Immature natural killer cell (primary cell): ENCODE measurements at places on chromosomes 4 and X.

DNA sequence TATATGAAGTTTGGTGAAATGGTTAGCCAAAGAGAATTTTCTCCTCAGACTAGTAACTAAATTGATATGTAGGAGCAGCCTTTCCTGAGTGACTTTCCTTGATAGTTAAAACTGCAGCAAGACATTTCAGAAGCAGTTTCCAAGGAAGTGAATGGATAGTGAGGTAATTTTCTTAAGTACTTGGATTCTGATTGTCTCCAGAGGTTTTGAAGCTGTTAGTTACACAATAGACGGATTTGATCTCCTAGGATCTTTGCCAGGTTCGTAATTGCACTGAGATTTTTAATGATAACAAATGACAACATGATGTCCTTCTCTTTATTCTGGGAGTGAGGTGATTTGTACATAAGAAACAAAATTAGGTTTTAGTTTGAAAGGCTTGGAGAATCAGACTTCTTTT lies 29.2 kb downstream of the PRRG1 start:
- no peak for DNase-seq

DNA sequence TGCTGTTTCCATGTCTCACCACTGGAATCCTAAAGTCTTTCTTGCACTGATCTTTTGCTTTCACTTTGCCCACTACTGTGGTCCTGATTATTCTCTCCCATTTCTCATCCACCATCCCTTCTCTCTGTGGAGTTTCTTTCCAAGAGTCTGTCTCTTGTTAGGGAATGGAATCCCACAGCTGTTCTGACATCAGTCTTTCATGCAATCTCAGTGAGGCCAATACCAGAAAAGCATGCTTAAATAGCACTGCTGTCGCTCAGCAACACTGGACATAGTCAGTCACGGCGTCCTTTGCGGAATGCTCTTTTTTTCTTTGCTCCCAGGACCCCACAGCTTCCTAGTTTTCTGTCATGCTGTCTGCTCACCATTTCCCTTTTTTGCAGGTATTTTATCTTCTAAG lies 20.1 kb downstream of the SLITRK4 start:
- DNase-seq: no peak

GRCh38 chr4:142813388-142813787 lies 32.7 kb downstream of the INPP4B start:
- no peak for DNase-seq

DNA sequence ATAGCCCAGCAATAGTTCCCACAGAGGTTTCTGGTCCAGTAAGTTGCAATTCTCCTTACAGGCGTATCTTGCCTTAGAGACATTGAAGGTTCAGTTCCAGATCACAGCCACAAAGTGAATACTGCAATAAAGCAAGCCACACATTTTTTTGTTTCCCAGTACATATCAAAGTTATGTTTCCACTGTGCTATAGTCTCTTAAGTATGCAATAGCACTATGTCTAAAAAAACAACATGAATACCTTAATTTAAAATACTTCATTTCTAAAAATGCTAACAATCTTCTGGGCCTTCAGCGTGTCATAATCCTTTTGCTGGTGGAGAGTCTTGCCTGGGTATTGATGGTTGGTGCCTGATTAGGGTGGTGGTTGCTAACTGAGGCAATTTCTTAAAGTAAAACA lies 659.1 kb downstream of the GRID2 start:
- no peak for DNase-seq

DNA sequence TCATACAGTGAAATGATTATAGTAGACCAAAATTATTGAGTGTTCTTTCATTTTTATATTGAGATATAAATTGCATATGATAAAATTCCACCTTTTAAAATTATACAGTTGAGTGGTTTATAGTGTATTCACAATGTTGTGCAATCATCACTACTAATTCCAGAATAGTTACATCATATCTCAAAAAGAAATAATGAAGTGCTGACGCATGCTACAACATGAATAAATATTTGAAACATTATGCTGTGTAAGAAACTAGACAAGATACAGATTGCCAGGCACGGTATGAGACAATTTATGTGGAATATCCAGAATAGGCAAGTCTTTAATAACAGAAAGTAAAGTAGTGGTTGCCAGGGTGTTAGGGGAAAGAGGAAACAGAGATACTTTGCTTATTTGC lies 871.7 kb downstream of the FAM133A start:
- DNase-seq: no peak

- no peak for DNase-seq
Measured at GRCh38 chr4:133146574-133147241, 2.4 kb upstream of the PCDH10 start.

- DNase-seq: no peak
Measured at GRCh38 chrX:40444133-40444532, 136.6 kb upstream of the ATP6AP2 start.

DNA sequence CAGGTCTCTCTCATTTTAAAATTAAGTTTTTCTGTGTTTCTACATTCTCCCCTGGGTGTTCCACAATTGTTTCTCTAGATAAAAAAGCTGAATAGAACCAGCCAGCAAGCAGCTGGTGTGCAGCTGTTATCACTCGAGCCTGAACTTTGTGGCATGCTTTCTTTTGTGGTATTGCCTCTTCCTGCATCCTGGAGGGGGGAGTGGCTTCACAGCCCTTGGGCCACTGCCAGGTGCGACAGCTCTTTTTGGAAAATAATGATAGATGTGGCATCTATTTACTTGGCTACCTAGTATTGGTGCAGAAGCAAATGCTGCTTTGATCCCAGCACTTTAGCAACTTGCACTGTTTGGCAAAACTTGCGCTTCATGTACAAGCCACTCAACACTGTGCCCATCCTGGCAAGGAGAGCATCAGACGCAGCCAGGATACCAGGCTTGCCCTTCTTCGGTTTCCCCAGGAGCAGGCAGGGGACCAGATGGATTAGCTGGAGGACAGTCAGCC lies 69.4 kb downstream of the HMGB2 start:
- no peak for DNase-seq

DNA sequence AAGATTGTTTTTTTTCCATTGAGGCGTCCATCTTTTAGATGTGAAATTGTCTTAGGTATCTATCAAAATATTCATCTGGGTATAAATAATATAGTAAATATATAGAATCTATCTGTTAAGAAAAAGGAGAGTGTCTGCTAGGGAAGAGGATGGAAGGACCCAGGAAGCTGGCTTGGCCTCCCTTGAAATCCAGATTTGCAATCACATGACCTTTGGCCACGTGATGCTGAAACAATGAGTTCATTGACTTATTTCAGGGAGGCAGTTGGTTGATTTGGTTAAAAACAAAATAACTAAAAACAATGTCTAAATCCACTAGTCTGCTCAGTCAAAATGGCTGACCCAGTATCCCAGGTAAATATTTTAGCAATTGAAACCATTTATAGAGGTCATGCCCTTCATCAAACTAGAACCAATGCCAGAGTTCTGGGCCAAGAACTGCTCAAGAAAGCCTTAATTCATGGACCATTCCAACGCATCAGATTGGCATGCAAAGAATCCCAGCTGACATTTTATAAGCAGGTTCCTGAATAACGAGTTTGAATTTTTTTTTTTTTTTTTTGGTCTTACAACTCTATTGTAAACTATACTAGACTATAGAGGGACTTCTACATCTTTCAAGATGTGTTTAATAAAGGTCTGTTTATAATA lies 172.7 kb downstream of the MID1 start:
- DNase-seq: no peak

DNA sequence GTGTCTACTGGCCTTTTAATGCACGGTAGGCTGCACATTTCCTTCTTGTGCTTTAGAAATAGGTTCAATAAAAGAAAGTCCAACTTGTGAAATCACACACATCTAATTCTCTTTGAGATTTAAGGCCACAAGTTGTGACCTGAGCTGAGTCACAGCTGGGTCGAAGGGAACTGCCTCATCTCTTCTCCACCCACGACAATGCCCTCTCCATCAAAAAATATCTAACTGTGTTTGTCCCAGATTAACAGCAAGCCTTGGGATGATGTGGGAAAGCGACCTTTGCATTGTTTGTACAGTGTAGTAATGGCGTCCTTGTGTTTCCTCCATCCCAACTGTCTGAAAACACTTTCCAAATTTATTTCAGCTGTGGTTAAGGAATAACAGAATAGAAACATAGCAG lies 168.9 kb downstream of the AMELX start:
- DNase-seq: no peak

- no peak for DNase-seq
Measured at GRCh38 chrX:20545538-20545937, 278.8 kb upstream of the RPS6KA3 start.

GRCh38 chr4:123110685-123111084 lies 188.3 kb upstream of the NUDT6 start:
- DNase-seq: no peak

DNA sequence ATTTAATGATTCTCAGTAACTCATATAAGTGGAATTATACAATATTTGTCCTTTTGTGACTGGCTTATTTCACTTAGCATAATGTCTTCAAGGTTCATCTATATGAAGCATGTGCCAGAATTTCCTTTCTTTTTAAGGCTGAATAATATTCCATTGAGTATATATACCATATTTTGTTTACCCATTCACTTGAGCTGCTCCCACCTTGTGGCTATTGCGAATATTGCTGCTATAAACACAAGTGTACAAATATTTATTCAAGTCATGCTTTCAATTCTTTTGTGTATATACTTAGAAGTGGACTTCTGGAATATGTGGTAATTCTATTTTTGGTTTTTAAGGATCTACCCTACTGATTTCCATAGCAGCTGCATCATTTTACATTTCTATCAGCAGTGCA lies 219.1 kb downstream of the MID1 start:
- DNase-seq: no peak

DNA sequence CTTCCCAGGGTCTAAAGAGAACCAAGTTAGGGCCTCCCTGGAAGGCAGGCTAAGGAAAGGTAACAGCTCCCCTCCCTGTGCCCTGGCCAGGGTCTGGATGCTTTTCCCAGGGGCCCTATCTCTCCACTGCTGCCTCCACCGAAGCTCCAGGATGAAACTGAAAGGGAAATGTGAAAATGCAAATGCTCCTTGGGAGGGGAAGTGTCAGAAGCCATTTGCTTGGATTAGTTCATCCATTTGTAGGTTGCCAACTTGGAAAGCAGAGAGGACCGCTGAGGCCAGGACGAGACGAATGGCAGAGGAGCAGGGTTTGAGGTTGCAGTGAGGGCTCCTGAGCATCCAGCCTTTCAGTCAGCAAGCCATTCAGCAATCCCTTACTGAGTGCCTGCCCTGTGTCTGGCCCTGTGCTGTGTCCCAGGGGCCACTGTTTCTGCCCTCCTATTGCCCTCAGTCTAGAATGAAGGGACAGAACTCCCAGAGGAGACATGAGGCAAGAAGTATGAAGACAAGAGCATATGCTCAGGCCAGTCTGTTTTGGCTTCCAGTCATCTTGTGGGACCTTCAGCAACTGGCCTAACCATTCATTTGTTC lies 45.9 kb upstream of the PGRMC1 start:
- no peak for DNase-seq

DNA sequence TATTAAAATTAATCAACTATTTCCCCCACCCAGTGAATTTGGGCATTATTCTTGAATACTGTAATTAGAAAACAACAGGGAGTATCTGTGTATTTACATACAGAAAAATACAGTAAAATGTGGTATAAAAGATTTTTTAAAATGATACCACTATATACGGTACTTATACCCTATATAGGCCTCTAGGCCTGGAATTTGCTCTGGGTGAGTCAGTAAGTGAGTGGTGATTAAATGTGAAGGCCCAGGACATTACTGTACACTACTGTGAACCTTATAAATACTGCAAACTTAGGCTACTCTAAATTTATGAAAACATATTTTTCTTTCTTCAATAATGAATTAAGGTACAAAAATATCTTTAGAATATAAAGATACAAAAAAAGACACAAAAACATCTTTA lies 6.3 kb upstream of the CSN3 start:
- no peak for DNase-seq

GRCh38 chrX:50183891-50184290 lies 16.9 kb downstream of the AKAP4 start:
- no peak for DNase-seq

- DNase-seq: no peak
Measured at GRCh38 chr4:7736436-7737267, 203.0 kb downstream of the AFAP1 start.

DNA sequence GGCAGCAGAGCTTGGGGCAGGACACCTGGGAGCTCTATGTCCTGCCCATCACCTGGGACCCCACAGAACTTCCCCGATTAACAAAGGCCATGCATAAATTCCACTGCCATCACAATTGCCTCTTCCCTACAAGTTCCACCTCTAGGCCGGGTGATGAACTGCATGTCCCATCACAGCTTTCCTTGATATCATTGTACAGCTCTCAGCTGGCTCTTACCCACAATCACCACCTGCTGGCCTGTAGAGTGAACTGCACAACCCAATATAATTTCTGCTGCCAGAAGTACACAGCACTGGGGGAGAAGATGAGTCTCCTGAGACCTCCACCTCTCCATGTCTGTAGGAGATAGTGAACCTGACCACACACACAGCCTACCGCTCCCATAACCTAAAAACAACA lies 285.0 kb upstream of the AADAT start:
- DNase-seq: peak; percentile 15

GRCh38 chr4:2545321-2546013 lies 9.0 kb downstream of the FAM193A start:
- DNase-seq: no peak

DNA sequence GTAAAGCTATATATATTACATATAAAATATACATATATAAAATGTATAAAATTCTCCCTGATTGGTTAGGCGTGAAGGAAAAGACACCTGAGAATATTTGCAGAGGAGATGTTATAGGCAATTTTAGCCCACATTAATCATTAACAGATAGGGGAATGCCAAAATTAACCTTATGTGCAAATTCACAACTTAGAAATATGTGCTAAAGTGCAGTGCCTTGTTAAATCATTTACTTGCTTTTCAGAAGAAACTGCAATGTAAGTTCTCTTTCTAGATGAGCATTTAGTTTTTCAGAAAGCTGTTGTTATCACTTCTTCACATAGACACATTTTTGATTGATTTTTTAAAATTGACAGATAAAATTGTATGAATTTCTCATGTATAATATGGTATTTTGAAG lies 5.6 kb downstream of the TASL start:
- DNase-seq: no peak

- DNase-seq: no peak
Measured at GRCh38 chr4:110663206-110663605, 40.3 kb upstream of the PITX2 start.

GRCh38 chr4:14743172-14743571 lies 259.1 kb upstream of the CPEB2 start:
- no peak for DNase-seq

GRCh38 chr4:122045533-122045932 lies 93.7 kb upstream of the TRPC3 start:
- no peak for DNase-seq

- DNase-seq: no peak
Measured at GRCh38 chr4:2812612-2813354, 19.9 kb downstream of the SH3BP2 start.

DNA sequence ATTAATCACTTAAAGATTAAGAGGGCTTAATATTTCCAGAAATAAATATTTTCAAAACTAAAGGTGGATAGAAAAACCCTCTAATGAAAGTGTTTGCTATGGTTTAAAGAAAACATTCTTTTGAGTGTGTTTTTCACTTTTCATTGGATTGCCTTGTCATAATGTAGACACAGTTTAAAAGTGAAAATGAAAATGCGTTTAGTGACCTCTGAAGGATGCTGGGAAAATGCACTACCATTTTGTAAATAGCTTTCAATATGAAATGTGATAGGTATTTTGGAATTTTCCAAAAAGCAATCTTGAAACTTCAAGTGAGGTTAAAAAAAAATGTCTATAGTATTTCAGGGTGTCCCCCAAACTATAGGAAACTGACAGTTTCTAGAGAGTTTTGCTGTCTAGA lies 642.2 kb downstream of the C4orf33 start:
- no peak for DNase-seq

GRCh38 chrX:147072747-147073146 lies 258.2 kb upstream of the CXorf51A start:
- DNase-seq: no peak
